ENCODE measurements at places on chromosomes 16 and 17. TPM values are rescaled to one million over a fixed set of nuclear protein-coding genes. Genes with fewer than 3 reads are reported as not detected.
A peak's percentile ranks its signal among the peaks of the same experiment; 100 is the strongest.

Gene KIF2B
- not detected for total RNA-seq

DNA sequence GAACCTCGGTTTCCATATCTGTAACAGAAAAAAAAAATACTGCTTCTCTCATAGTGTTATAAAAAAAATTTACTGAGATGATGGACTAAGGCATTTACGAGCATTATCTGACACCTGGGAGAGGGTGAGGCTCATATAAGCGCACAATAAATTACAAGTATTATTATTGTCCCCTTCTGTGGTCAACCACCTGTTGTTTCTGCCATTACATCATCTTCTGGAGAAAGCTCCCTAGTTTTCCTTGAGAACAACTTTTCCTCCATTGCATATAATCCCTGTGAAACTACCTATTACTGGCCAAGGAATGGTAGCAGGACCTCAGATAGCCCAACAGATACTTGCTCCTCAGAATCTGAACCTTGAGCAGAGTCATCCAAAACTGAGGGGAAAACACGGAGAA is 11.7 kb upstream of the GGA2 start:
- DNase-seq: no peak

Gene GCGR
- 0.17 TPM for total RNA-seq

DNA sequence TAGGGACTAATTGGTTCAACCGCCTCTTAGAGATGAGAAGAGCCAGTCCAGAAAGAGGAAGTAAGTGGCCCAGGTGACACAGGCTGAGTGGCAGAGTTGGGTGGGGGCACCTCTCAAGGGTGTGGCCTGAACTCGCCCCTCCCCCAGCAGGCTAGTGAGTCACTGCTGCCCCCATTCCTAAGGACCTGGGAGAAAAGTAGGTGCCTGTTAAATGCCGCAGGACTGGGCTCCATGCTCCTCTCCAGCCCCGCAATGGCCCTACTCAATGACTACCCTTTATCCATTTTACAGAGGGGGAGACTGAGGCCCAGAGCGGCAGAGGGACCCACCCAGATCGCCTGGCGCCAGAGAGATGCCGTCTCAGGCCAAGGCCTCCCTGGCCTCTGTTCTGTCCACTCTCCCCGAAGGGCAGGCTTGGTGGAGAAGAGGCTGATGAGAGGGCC is 8.1 kb downstream of the TMEM235 start:
- no peak for DNase-seq

DNA sequence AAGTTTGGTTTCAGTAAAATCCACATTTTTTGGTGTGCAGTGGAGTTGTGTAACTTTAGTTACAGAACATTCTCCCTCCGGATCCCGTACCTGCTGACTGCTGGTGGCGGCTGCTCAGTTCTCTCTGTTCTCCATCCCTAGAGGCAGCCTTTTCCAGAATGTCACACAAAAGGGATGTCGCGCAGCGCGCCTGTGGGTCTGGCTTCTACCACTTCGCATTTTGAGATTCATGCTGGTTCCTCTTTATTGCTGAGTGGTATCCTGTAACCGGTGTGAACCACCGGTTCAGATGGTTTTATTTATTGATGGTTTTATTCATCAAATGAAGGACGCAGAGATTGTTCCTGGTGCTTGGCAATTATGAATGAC is 981 bp upstream of the CEP131 start:
- DNase-seq: peak; percentile 60

DNA sequence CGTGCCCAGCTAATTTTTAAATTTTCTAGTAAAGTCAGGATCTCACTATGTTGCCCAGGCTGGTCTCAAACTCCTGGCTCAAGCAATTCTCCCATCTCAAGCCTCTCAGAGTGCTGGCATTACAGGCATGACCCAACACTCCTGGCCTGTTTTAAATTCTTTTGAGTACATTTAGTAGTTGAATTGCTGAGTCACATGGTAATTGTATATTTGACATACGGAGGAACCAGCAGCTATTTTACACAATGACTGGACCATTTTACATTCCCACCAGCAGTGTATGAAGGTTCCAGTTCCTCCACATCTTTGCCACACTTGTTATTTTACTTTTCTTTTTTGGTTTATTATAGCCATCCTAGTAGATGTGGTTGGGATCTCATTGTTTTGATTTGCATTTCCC is 43.6 kb downstream of the RHOT1 start:
- DNase-seq: no peak

Gene CMTM1
- 1.4 TPM for total RNA-seq

Gene GRIN2A
- total RNA-seq: 5.1 TPM
